ENCODE measurements at places on chromosomes 5 and 9.
A peak's percentile ranks its signal among the peaks of the same experiment; 100 is the strongest.

DNA sequence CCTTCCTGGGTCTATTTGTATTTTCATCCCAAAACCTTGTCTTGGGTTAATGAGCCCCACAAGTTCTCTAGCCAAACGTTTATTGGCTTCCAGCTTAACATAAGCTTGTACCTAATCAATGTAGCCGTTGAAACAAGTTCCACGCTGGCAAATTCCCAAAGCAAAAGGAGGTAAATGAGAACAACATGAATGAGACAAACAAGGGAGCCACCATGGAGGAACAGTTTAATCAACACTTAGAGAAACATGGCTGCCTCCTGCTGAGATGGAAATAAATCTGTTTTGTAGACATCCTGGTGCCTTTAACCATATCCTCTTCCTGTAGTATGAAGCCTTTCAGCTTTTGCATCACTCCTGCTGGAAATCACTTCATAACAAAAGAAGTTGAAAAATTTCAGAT lies 166.6 kb upstream of the NFIB start:
- DNase-seq, result no peak

- DNase-seq, result no peak
These were observed 42.5 kb downstream of the SEMA4D start for GRCh38 chr9:89455356-89455824.

DNA sequence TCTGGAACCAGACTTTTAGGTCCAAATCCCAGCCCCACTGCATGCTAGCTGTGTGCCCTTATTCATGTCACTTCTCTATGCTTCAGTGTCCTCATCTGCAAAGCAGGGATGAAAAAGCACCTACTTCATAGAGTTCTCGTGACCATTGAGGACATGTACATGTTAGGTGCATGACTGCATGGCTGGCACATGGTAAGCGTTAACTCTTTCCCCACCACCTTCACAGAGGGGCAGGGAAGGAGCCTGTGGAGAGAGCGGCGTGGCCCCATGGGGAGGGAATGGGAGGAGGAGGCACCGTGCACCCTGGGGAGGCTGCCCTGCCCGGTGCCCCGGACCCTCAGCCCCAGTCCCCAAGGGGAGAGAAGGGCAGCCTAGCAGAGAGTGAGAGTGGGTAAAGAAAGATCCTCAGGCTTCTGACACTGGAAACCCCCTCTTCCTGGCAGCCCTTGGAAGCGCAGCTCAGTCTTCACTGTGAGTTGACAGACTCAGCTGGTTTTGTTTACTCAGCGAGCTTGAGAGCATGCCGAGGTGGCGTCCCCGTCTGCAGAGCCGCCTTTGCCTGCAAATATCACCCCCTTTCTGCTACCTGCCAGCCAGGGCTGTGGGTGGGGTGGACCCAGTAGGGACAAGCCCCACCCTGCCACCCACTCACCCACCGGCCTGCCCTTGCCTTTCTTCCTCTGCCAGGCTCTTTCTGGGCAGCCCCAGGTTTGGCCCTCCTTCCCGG lies 10.6 kb upstream of the ANGPTL2 start:
- no peak for DNase-seq

DNA sequence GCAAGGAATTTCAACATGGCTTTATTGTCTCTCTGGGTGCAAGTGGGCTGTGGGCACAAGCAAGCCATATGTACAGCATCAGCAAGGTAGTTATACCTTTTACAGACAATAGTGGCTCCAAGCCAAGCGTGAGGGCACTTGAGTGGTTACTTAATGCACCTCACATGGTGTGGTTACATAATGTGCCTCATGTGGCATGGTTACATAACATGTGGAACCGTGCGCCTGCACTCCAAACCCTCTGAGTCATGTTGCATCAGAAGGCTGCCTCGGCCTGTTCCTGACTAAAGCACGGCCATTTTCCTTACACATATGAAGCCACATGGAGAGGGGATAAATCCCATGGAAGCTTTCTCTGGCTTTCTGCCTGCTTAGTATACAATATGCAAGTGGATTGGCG lies 150.9 kb downstream of the OSTF1 start:
- no peak for DNase-seq

DNA sequence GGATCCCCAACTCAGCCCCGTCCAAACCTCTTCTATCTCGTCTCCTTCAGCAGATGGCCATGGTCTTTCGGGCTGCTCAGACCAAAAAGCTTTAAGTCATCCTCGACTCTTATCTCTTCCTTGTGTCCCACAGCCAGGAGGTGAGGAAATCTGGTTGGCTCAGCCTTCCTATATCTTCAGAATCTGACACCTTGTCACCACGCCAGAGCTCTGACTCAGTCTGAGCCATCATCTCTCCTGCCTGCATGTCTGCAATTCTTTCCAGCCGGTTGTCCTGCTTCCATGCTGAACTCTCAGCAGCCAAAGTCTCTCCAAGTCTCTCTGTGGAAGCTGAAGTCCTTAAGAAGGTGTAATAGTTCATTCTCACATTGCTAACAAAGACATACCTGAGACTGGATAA lies 419.3 kb upstream of the ADAMTS16 start:
- peak; percentile 6 for DNase-seq
